ENCODE measurements at places on chromosomes 2 and 18.

DNA sequence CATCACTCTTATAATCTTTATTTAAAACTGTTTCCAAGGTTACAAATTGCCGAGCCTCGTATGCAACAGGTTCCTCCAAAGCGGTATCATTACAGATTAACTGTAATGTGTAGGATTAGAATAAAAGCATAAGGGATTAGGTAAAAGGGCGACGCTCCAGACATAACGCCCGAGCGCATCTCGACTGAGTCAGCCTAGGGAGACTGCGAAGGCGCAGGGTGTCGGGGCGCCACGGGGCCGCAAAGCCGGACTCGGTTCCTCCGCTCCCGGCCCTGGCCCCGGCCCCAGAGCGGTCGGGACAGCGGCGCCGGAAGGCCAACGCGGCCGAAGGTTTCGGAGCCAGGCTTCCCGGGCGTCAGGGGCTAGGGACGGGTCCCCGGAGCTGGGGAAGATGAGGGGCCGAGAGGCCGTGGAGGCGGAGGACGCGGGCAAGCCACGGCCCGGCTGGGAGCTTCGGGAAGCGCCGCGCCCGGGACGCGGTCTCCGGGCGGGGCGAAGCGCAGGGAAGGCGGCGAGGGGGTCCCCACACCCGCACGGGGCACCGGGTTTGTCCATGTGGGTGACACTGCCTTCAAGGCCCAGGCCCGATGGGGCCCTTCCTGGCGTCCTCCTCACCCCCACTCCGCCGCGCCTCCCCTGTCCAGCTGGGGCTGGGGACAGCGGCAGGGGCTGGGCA, 12.9 kb upstream of the SIX3 start:
- no peak for DNase-seq

DNA sequence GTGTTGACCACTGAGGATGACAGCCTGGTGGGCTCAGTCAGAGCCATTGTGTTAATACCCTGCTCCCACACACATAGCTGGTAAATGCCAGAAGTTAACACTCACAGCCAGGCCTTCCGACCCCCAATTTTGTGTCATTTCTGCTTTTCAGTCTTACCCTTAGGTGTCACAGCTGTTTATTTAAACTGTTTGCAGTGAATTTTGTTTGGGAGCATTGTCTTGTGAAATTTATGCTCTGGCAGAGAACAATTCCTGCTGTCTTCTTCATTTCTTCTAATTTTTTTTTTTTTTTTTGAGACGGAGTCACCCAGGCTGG, 8.2 kb downstream of the LPIN1 start:
- no peak for DNase-seq

- peak; percentile 73 for DNase-seq
Measured at GRCh38 chr2:63827749-63828148, 13.9 kb upstream of the UGP2 start.

DNA sequence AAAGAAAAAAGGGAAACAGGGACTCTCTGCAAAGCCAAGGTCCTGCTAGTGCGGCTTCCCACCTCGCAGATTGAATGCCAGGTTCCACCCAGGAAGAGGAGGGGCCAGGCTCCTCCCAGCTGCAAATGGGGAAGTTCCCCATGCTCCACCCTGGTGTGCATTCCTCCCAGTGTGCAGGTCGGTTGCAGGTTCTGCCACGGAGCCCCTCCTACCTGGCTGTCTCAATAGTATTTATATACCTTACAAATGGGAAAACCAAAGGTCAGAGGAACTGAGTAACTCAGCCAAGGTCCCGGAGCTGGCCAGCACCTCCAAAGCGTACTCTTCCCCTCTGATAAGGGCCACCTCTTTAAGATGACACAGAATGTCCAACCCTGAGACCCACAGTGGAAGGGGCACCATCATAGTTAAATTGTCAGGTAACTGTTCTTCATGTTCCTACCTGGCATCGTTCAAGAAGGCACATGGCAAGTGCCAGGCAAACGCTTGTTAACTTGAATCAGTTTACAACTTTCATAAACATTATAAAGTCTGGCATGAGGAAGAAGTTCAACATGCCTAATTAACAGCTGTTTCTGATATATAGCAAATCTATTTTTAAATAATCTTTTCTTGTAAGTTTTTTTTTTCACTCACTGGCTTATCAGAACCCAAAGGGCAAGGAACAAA, 35.5 kb downstream of the POU3F3 start:
- DNase-seq = no peak

DNA sequence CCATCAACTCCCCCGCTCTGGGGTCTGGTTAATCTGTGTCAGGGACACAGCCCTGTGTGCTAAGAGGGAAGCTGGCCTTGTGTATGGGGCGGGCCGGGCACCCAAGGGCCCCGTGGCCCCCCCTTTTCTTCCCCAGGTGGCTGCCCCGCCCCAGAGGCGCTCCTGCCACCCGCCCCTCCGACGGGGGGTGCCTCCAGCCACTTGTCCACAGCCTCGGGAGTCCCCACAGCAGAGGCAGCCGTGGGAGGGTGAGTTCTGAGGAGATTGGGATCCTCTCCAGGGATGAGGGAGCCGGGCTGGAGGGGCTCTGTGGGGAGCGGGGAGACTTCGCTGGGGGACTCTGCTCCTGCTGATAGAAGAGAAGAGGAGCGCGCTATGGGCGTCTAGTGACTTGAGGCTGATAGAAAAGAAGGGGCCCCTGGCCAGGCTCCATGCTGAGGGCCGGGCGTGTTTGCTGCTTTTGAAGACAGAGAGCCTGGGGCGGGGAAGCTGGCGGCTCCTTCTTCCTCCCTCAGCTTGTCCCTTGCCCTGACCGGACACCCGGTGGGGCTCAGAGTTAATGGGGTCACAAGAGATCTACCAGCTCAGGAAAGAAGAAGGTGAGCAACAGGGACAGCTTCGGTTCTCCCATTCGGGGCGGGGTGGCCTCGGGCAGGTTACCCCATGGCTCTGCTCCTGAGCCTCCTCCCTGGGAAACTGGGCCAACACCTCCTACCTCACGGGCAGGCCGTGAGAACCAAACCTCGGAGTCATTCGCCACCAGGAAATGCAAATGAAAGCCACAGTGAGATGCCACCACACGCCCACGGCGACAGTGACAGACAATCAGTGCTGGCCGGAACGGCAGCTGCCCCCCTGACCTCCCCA, 89.4 kb upstream of the TAF1B start:
- DNase-seq = peak; percentile 14

DNA sequence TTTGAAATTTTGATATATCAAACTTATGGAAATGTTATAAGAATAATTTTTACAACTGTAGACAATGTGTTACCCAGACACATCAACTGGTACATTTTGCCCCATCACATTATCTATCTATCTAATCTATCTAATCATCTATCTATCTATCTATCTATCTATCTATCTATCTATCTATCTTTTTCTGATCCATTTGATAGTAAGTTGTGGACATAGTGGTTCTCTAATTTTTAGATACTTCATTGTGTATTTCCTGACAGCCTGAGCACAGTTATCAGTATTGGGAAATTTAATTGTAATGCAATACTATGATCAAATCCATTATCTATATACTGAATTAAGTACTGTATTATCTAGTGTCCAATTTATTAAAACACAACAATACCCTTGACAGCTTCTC, 42.0 kb upstream of the TMEM18 start:
- DNase-seq = no peak

DNA sequence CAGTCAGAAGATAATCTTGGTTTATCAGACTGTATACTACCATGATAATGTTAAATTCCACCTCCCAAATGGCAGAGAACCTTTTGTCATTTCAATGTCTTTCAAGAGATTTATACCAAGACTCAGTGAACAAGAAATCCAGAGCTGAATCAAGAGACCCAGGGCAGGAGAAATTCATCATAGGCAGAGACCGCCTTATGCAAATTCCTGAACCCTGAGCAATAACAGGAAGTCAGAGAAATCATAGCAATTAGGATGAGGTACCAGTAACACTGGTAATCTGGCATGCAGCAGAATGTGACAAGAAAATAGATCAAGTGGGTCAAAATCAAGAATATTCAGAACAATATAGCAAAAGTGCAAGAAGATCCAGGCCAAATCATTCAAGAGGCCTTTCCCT, 412.4 kb upstream of the LRATD1 start:
- DNase-seq = no peak

GRCh38 chr2:12050396-12050795, 304.0 kb downstream of the LPIN1 start:
- DNase-seq = no peak

DNA sequence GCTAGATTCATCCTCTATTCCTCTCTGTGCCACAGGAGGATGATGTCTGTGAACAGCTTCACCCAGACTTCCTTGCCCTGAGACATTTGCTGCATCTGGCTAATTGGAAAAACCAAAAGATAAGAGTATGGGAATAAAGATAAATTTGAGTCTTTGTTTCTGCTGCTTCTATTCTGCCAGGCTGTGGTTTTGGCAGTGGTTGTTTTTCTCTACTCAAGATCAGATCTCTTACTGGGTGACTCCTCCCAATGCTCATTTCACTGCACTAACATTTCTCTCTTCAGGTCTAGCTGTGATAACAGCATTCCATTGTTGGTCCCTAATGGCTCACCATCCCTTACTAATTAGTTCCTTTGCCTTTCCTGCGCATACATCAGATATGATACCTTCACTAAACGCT, 89.5 kb downstream of the CALCRL start:
- DNase-seq = no peak

DNA sequence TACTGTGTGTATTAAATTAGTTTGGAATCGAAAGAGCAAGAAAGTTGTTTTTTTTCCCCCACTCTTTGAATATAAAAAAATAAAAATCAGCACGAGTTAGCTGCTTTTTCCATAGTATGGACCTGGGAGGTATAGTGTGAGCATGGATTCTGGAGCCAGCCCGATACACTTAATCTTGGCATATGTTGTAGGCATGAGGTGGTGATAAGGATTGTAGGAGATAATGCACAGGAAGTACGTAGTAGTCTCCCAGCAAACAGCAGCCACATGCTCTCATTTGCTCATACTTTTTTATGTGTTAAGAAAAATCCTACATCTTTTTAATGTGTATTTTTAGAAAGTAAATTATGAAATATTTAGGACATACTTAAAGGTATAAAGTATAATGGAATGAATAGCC, 2.1 kb upstream of the DNAJC27 start:
- DNase-seq = no peak

- DNase-seq = no peak
Measured at GRCh38 chr2:151040039-151040438, 221.6 kb downstream of the RBM43 start.

GRCh38 chr18:37476182-37476581, 89.4 kb downstream of the CELF4 start:
- DNase-seq = peak; percentile 21

- no peak for DNase-seq
Measured at GRCh38 chr2:236256366-236256985, 7.7 kb downstream of the ASB18 start.

DNA sequence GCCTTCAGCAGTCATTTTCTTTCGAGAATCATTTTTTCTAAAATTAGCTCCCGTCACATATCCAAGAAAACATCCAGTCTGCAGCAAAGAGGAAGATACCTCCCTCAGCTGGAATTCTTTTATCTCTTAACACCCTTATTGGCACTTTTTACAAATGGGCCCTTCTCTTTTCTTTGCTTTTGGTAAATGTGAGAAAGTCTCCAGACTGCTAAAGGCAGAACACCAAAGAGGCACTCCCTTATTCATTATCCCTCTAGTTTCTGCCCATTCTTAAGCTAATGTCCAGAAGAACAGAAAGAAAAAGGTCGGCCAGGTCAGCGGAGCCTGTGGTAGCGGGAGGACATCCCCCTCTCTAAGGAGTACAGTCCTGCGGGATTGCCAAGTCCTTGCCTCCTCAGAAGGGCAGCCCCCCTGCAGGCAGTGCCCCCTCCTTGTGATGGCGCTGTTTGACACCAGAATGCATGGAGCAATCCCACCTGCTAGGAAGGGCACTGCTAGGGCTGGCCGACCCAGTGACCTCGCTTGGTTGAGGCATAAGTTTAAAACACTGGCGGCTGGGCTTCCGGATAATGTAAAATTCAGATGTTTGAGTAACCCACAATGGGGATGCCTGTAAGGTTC, 34.0 kb downstream of the ST6GAL2 start:
- DNase-seq = no peak

GRCh38 chr2:24930768-24931167, 10.7 kb upstream of the ADCY3 start:
- no peak for DNase-seq

- peak; percentile 13 for DNase-seq
Measured at GRCh38 chr18:31610286-31611205, 18.9 kb downstream of the TTR start.

DNA sequence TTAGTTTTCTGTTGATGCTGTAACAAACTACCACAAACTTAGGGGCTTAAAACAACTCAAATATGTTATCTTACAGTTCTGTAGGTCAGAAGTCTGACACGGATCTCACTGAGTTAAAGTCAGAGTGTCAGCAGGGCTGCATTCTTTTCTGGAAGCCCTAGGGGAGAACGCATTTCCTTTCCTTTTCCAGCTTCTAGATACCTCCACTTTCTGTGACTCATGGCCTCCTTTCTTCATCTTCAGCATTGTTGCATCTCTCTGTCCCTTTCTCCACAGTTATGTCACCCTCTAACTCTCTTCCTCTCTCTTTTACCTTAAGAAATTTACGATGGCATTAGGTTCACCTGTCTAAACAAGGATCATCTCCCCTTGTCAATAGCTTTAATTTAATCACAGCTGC, 13.3 kb upstream of the PPP4R1 start:
- DNase-seq = no peak

DNA sequence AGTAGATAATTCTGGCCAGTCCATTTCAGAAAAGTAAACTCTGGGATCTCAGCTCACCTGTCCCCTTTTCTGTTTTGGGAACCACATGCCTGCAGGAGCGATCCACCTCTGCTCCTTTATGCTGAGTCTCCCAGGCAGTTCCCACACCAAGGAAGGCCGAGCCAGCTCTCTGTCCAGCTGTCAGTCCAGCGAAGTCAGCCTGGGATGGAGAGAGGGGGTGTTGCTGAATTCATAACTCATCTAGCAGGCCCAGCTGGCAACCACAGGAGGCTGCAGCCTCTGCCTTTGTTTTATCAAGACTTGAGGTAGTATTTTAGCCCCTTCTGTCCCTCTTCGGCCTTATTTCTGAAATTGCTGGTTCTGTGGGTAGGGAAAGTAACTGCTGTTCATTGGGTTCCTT, 209.9 kb downstream of the ARL4C start:
- no peak for DNase-seq

DNA sequence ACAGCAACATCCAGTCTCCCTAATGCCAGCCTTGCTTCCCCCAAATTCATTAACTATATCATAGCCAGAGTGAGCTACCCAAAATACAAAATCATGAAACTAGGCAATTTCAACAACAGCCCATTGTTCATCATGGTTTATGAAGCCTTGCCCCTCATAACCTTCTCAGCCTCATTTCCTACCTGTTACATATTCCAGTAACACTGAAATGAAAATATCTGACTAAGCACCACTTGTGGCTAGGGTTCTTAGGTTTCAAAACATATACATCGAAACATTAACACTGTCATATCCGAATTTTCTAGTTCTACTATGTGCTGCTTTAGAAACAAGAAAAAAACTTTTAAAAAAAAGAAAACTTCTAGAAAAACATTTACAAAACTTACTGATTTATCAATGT, 59.5 kb downstream of the ATAD2B start:
- no peak for DNase-seq

Data from LoVo (cell line).